Breast epithelium (tissue), 4 donors: ENCODE measurements at places on chromosomes 6 and 20. TPM values are rescaled to one million over a fixed set of nuclear protein-coding genes. Genes with fewer than 3 reads are reported as not detected.

Gene EPHA7
- 0.80 TPM for total RNA-seq

Gene UNC5CL
- total RNA-seq = 1.1 TPM

Gene TRIM10
- total RNA-seq = not detected

- no peak overlapping the region for H3K27ac ChIP-seq
- no peaks in the 10 kb centered on the region for H3K36me3 ChIP-seq
- H3K27me3 ChIP-seq = no peaks in the 10 kb centered on the region
Measured at GRCh38 chr6:42197555-42198362, 3.0 kb upstream of the GUCA1B start.

GRCh38 chr6:169657284-169657610 is 44.6 kb downstream of the WDR27 start:
- H3K4me1 ChIP-seq = no peaks in the 10 kb centered on the region
- no peaks in the 10 kb centered on the region for H3K36me3 ChIP-seq
- H3K4me3 ChIP-seq = no peak overlapping the region
- DNase-seq = no peak

- no peaks in the 10 kb centered on the region for H3K36me3 ChIP-seq
- no peak for DNase-seq
- H3K4me3 ChIP-seq = no peak overlapping the region
Measured at GRCh38 chr20:12660918-12661317, 347.9 kb upstream of the SPTLC3 start.

GRCh38 chr6:97923249-97923648 is 640.2 kb upstream of the MMS22L start:
- no peak overlapping the region for H3K27ac ChIP-seq
- H3K4me1 ChIP-seq = no peaks in the 10 kb centered on the region
- no peaks in the 10 kb centered on the region for H3K27me3 ChIP-seq
- no peak overlapping the region for H3K4me3 ChIP-seq

DNA sequence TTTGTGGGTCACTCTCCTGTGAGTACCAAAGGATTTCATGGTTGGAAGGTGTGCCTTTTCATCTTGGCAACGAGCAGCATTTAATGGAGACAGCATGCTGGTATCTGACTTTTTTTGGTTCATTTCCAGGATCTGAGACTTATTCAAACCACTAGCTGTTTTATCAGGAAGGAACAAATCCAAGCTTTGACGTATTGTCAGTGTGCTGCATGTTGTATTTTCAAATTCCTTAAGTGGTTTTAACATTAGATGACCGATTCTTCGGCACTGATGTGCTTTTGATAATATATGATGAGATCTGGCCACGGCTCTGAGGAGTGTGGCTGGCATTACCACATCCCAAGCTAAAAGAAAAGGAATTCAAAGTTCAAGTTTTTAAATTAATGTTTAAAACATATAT is 6.4 kb downstream of the RMND1 start:
- no peaks in the 10 kb centered on the region for H3K36me3 ChIP-seq
- no peak overlapping the region for H3K4me3 ChIP-seq
- H3K4me1 ChIP-seq = no peaks in the 10 kb centered on the region
- no peaks in the 10 kb centered on the region for H3K27me3 ChIP-seq
- peak overlapping the region; percentile 68 for H3K27ac ChIP-seq
- no peak for DNase-seq

DNA sequence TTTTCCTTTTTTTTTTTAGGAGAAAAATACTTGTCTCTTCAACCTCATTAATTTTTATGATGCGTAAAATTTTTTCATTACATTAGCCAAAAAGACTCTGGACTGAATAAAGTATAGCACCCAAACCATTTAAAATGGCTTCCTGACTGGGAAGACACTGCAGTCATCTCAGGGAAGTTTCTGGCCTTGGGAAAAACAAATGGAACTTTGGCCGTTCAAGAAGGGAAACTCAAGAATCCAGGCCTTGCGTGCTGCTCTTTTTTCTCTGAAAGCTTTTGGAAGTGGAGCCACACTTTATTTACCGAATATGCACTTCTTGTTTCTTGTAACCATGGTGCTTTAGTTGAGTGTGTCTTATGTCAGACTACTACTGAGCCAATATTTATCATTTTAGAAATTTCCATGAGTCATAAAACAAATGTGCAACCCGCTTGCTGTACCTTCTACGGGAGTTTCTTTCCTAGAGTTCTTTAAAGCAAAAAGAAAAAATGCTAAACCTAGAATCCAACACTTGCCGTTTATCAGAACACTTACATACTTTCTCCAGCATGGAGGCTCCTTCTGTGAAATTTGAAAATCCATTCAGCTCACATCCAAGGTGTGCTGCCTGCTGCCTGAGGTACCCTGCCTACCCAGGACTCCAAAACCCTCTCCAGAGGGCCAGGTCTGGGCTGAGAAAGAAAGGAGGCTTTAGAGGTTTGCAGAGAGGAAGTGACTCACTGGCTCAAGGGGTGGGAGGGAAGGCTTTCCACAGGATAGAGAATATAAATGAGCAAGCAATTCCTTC is 11.5 kb upstream of the DSTN start:
- no peak for DNase-seq
- H3K4me3 ChIP-seq = peak overlapping the region; percentile 31
- H3K36me3 ChIP-seq = no peaks in the 10 kb centered on the region
- H3K27me3 ChIP-seq = no peaks in the 10 kb centered on the region

GRCh38 chr6:47595785-47596184 is 102.6 kb upstream of the ADGRF4 start:
- no peaks in the 10 kb centered on the region for H3K27me3 ChIP-seq
- H3K4me1 ChIP-seq = no peaks in the 10 kb centered on the region
- no peak for DNase-seq
- no peaks in the 10 kb centered on the region for H3K36me3 ChIP-seq
- H3K4me3 ChIP-seq = no peak overlapping the region
- no peak overlapping the region for H3K27ac ChIP-seq

DNA sequence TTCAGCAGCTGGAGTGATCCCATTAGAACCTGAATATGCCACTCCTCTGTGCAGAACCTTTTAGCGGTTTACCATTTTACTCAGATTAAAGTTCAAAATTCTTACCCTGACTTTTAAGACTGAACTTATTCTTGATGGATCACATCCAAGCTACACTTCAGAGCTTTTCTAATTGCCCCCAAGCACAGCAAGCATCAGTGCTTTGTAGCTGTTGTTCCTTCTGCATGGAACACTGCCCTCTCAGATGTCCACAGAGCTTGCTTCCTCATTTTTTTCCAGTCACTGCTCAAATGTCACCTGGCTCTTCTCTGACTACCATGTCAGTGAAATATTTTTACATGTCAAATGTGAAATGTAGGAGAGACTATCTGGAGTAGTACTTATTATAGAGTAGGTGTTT is 1.6 kb upstream of the SLC35B3 start:
- H3K4me1 ChIP-seq = peaks cover 5% of the 10 kb centered on the region
- no peak overlapping the region for H3K4me3 ChIP-seq
- H3K27ac ChIP-seq = no peak overlapping the region
- no peaks in the 10 kb centered on the region for H3K36me3 ChIP-seq

DNA sequence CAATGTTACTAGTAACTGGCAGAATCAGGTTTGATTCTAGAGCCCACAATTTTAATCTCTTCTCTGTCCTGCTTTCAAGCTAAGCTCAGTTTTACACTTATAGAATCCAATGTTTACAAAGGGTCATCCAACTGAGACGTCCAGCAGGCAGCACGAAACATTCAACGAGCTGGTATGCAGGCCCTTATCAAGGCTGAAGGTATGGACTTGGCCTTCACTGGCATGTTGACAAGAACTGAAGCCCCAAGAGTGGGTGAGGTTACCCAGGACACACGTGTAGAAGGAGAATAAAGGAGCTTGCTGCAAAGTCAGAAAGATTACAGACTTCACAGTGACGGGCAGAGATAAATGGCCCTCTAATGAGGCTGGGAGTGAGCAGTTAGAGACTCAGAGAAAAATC is 187.4 kb downstream of the KIF16B start:
- no peaks in the 10 kb centered on the region for H3K27me3 ChIP-seq
- H3K4me3 ChIP-seq = no peak overlapping the region
- H3K36me3 ChIP-seq = no peaks in the 10 kb centered on the region
- H3K27ac ChIP-seq = no peak overlapping the region

DNA sequence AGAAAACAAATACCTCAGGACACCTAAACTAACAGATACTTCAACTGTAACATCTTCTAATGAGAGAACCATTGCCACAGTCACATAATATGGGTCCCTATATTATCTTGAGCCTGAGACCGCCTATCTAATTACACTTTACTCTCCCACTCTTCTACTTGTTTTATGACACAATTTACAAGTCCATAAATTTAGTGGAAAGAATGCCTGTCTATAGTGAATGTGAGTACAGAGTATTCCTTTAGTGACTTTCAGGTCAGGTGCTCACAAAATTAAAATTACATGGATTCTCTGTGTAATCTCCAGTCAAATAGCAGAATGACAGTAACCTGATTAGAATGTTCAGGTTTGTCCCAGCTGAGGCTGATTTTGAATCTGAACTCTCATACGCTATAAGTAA is 624.1 kb downstream of the PKHD1 start:
- H3K4me1 ChIP-seq = no peaks in the 10 kb centered on the region
- H3K27me3 ChIP-seq = no peaks in the 10 kb centered on the region
- no peak overlapping the region for H3K27ac ChIP-seq
- DNase-seq = no peak
- H3K4me3 ChIP-seq = no peak overlapping the region
- no peaks in the 10 kb centered on the region for H3K36me3 ChIP-seq

- H3K4me3 ChIP-seq = no peak overlapping the region
- no peaks in the 10 kb centered on the region for H3K27me3 ChIP-seq
- DNase-seq = no peak
- no peaks in the 10 kb centered on the region for H3K36me3 ChIP-seq
Measured at GRCh38 chr6:105596284-105596755, 193.4 kb upstream of the PREP start.

DNA sequence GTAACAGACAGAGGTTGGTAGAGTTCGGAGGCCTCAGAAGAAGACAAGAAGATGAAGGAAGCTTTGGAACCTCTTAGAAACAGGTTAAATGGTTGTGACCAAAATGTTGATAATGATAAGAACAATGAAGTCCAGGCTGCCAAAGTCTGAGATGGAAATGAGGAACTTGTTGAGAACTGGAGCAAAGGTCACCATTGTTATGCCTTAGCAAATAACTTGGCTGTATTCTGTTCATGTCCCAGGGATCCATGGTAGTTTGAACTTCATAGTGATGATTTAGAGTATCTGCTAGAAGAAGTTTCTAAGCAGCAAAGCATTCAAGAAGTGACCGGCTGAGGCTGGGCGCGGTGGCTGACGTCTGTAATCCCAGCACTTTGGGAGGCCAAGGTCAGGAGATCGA is 11.1 kb upstream of the LSM14B start:
- no peaks in the 10 kb centered on the region for H3K4me1 ChIP-seq
- no peaks in the 10 kb centered on the region for H3K27me3 ChIP-seq
- H3K4me3 ChIP-seq = no peak overlapping the region
- no peaks in the 10 kb centered on the region for H3K36me3 ChIP-seq
- no peak overlapping the region for H3K27ac ChIP-seq
- DNase-seq = no peak

DNA sequence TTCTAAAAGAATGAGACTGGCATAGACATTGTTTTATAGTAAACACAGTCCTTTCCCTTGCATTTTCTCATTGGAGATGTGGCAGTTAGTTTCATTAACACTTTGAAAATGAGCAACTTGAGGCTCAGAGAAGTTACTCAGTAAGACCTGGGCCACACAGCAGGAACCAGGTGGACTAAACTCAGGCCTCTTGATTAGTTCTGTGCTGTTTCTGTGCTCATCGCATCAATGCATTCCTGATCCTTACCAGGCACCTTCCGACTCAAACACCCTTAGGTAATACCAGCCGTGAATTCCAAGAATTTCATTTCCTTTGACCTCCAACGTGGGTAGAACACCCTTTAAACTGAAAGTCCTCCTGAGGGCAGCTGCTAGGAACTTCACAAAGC is 362.8 kb downstream of the ESR1 start:
- no peak overlapping the region for H3K4me3 ChIP-seq
- H3K27me3 ChIP-seq = no peaks in the 10 kb centered on the region
- no peak for DNase-seq

DNA sequence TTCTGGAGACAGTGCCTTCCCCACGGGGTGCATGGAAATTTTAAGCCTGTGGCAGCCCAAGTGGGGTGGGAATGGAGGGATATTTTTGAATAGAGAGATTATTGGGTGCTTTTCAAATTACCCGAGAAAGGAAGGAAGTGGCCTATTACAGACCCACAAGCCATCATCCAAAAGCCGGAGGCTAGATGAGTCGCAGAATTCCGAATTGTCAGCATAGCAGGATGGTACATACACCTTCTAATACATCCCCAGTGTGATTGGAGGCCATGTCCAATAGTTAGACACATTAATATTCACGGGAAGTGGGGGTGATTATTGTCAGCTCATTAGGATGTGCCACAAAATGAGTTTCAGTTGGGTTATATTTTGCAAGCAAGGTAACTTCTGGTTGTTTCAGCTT is 133.0 kb downstream of the FIG4 start:
- no peak overlapping the region for H3K4me3 ChIP-seq
- H3K27ac ChIP-seq = no peak overlapping the region
- H3K4me1 ChIP-seq = no peaks in the 10 kb centered on the region
- DNase-seq = no peak
- no peaks in the 10 kb centered on the region for H3K36me3 ChIP-seq
- no peaks in the 10 kb centered on the region for H3K27me3 ChIP-seq

DNA sequence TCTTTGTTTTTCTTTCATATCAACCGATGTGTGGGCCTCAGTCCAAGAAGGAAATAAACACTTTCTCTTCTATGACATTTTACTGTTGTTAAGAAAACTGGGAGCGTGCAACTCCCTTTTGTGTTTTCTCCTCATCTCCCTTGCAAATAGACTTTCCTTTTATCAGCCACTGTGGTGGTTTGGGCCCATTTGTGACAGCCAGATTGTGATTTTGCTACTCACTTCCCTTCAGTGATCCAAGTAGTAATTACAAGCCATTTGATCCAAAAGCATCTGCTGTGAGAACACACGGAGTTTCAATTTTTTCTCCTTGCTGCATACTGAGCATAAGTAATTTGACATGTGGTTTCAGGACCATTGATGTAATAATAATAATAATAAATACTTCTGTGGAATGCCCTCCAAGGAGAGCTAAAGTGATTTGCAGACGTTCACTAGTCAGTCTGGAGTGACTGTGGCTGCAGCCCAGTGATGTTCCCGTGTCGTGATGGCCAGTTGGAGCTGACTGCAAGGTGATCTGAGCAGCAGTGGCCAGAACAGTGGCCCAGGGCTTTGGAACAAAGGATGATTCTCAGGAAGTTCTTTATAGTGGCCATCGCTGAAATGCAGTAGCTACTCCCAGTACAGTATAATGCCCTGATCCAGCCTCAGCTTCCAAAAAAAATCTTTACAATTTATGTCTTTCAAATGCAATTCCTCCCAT is 91.9 kb upstream of the CLDN20 start:
- peaks cover 4% of the 10 kb centered on the region for H3K4me1 ChIP-seq
- no peaks in the 10 kb centered on the region for H3K27me3 ChIP-seq
- H3K27ac ChIP-seq = peak overlapping the region; percentile 46
- no peaks in the 10 kb centered on the region for H3K36me3 ChIP-seq
- H3K4me3 ChIP-seq = no peak overlapping the region

DNA sequence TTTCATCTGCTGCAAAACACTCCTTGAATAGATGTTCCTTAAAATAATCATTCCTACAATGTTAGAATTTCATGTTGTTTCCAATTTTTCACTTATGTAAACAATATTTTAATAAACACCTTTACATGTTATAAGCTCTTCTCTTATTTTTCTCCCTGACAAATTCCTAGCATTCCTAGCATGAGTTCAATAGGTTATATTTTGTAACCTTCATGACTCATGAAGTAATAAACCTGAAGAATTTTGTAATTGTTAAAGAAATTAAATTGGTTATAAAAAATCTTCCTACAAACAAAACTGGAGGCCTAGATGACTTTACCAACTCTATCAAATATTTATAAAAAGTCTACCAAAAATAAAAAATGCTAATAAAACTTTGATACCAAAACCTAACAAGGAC is 66.3 kb downstream of the NT5E start:
- H3K4me3 ChIP-seq = no peak overlapping the region
- no peaks in the 10 kb centered on the region for H3K4me1 ChIP-seq
- H3K27ac ChIP-seq = no peak overlapping the region
- no peaks in the 10 kb centered on the region for H3K27me3 ChIP-seq
